Cardiac fibroblast (primary cell): ENCODE measurements at places on chromosomes 11 and 22.

DNA sequence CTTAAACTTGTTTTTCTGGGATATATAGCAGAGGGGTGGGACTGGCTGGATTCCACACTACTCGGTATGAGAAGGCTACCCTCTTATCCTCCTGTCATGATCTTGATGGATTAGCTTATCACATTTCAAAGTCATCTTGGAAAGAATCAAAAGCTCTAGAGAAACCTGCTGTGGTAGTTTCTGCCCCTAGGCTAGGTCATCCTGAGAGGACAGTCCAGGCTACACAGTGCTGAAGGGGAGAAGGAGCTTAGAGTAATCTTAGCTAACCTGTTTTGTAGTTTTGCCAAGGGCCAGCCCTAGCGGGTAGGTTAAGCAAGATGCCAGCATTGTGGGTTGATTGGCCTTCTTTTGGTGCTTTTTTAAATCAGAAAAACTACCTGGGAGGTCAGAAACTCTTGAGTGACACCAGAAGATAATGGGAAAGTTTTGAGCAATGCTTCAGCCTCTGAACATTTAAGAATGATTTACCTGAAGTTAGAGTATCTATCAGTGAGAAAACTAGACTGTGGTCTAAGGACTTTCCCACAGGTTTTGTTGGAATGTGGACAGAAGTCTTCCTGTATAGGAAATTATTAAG lies 21.3 kb downstream of the PIWIL4 start:
- no peak for DNase-seq

DNA sequence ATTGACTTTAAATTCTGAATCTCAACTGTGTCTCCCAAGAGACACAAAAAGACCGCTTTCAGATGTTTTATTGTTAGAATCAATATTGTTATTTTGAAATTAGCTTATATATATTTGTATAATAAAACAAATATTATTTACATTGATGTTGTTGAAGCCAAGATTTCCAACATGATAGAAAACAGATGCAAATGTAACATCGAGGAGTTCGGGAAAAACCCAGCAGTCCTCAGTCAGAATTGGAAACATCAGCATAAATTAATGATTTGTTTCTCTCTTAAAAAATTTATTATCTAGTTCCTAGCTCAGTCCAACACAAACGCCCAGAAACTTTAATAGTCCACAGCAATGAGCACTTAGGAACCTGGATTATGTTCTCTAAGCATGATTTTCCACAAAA lies 1330.4 kb downstream of the TBC1D22A start:
- no peak for DNase-seq

GRCh38 chr11:14308114-14308896 lies 50.7 kb downstream of the RRAS2 start:
- DNase-seq = peak; percentile 68

- peak; percentile 83 for DNase-seq
These were observed 38.5 kb upstream of the GLYATL1 start for GRCh38 chr11:58900479-58901420.

GRCh38 chr11:89125298-89125697 lies 52.4 kb upstream of the TYR start:
- DNase-seq = no peak
